ENCODE measurements at places on chromosomes 1 and 21.

DNA sequence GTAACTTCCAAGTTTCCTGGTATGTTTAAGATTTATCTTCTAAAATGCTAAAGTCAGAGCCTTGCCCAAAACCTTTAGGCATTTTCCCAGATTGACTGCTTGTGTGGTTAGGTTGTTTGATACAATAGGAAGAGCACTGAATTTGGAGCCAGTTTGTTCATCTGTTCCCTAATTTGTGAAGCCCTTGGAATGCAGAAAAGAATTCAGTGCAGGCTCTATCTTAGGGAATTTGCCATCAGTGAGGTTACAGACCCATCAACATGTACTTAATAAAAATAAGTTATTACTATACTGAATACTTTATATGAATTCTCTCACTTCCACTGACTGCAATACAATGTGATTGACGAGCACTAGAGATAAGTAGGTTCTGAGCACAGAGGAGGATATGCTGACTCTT lies 120.2 kb downstream of the PIK3R3 start:
- DNase-seq: no peak

DNA sequence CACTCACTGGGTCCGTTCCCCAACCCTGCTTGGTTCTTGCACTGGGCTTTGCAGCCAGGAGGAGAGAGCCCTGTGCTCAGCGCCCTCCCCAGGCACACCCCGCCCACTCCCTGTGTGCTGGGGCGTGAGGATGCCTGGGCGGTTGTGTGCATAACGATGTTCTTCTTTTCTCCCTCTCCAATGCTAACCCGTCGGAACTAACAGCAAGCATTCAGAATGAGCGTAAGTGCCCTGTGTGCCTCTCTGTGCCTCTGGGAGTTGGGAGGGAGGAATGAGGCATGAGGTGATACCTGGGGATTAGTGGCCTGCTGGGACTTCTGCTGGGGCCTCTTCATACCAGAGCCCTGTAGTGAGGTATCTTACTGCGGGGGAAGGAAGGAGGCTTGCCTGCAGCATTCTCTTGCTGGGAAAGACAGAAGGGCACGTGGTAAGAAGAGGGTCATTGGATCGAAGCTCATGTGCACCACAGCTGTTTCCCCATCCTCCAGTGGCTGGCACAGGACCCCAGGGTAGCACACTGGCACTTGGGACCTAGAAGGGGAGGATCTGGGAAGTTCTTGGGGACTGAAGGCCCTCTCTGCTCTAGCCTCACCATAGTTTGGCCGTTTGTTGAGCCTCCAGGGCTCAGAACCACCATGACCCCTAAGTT lies 79.8 kb downstream of the NFASC start:
- DNase-seq: no peak

- no peak for DNase-seq
Observed at GRCh38 chr1:178537382-178538090, 24.6 kb downstream of the TEX35 start.

GRCh38 chr1:231613419-231614349 lies 12.9 kb upstream of the DISC1 start:
- no peak for DNase-seq
